ENCODE measurements at places on chromosomes 3 and 15.

DNA sequence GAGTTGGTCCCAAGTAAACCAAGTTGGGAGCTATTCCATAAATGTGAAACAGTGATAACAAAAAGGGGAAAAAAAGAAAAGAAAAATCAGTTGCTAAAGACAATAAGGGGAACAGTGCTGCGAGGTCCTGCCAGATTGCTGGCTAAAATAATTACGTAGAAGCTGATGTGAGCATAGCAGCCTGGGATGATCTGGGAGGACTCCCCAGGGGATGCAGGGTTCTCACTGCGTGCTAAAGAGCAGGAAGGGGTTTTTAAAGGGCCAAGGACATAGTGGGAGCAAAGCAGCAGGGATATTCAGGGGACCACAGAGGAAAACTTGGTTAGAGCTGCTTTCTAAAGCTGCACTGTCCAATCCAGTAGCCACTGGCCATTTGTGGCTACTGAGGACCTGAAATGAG, 133.0 kb upstream of the UMPS start:
- DNase-seq: no peak

- no peak for DNase-seq
Observed at GRCh38 chr3:146178006-146178689, 17.2 kb upstream of the PLOD2 start.

DNA sequence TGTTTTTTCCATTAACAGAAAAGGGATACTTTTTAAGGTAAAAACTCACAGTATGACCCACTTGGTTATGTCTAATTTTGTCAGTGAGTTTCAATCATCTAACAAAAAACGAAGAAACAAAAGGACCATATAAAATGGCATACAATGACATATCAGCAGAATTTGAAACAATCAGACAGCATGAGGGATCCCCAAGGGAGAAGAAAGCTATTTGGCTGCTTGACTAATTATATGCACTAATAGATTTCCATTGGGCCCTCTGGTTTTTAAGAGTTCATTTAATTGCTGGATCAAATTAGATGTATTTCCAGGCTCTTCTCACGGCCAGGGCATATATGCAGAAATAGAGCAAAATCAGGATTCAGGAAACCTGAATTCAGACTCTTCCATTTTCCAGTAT, 376.4 kb upstream of the GBE1 start:
- DNase-seq: no peak

DNA sequence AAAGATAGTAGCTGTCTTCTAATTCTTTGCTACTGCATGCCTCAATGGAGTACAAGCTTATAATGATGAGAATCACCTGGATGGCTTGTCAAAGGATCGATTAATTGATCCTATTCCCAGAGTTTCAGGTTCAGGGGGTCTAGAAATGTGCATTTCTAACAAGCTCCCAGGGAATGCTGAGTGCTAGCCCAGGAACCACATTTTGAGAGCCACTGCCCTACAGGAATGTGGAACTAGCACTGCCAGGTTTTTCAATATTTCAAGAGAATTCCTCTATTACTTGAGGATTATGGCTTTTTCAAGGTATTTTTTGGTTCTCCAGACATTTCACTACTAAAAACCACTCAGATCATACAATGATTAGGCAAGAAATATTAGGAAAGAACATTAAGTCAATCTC, 52.7 kb downstream of the RARB start:
- DNase-seq: no peak

- no peak for DNase-seq
Observed at GRCh38 chr3:169668957-169669741, 5.6 kb upstream of the MECOM start.

- DNase-seq: no peak
Observed at GRCh38 chr15:63870487-63871209, 36.9 kb upstream of the HERC1 start.

DNA sequence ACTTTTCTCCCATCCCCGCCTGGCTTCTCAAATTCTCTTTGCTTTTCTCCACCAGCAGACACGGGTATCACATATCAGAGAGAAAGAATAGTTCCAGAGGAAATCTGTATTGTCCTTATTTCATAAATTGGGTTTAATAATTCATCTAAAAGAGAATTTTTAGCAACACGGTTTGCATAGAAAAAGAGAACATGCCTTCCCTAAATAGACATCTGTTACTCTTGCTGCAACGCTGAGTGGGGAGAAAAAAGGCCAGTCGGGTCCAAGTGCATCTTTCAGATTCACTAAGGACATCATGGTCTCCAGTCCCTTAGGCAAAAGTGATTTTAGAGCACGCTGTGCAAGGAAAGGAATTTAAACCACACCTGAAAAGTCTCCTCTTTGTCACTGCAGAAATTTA, 201.3 kb downstream of the ABHD5 start:
- DNase-seq: no peak

All from C1 segment of cervical spinal cord (tissue), 14 donors.